ENCODE measurements at places on chromosomes 13 and 19.

DNA sequence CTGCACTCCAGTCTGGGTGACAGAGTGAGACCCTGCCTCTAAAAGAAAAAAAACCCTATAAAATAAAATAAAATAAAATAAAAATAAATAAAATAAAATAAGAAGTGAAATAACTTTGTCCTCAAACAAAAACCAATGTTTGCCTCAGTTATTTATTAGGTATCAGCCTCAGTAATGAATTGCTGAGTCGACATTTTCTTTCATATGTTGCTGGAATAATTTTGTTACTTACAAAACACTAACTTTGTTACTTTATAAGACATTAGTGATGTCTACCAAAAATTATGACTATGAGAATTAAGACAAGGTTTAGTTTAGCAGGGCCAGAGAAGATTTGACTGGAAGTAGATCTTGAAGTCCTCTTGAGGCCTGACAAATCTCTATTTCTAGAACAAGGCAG, 2074.5 kb upstream of the PCDH20 start:
- DNase-seq: no peak

- no peak for DNase-seq
Measured at GRCh38 chr13:105247830-105248229, 1287.6 kb downstream of the EFNB2 start.

- no peak for DNase-seq
Measured at GRCh38 chr19:6963937-6964336, 57.3 kb downstream of the MBD3L2B start.

- DNase-seq: no peak
Measured at GRCh38 chr13:100789968-100790367, 115.4 kb upstream of the TMTC4 start.

GRCh38 chr13:84445776-84446175, 563.5 kb upstream of the SLITRK1 start:
- peak; percentile 54 for DNase-seq

DNA sequence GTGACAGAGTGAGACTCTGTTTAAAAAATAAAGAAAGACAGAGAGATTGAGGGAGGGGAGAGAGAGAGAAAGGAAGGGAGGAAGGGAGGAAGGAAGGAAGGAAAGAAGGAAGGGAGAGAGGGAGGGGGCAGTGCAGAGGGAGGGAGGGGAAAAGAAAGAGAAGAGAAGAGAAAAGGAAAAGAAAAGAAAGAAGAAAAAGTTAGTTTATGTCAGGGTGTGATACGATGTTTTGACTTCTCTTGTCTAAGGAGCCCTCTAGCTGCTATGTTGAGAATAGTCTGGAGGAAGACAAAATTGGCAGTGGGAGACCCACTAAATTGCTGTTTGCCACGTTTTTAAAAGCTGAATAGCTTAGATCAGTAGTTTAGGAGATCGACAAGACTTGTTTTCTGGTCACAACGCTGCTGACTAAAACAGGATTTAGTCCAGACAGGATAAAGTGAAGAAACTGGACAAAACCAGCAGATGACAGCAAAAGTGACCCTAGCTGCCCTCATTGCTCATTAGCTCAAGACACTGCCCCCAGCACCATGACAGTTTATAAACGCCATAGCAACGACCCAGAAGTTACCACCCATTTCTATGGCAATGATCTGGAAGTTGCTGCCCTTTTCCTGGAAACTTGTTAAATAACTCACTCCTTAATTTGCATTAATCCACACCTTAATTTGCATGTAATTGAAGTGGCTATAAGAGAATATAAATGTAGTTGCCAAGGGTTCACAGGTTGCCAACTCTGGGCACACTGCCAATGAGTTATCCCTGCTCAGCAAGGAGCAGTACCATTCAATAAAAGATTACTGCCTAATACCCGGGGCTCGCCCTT, 11.1 kb downstream of the TEX101 start:
- no peak for DNase-seq

DNA sequence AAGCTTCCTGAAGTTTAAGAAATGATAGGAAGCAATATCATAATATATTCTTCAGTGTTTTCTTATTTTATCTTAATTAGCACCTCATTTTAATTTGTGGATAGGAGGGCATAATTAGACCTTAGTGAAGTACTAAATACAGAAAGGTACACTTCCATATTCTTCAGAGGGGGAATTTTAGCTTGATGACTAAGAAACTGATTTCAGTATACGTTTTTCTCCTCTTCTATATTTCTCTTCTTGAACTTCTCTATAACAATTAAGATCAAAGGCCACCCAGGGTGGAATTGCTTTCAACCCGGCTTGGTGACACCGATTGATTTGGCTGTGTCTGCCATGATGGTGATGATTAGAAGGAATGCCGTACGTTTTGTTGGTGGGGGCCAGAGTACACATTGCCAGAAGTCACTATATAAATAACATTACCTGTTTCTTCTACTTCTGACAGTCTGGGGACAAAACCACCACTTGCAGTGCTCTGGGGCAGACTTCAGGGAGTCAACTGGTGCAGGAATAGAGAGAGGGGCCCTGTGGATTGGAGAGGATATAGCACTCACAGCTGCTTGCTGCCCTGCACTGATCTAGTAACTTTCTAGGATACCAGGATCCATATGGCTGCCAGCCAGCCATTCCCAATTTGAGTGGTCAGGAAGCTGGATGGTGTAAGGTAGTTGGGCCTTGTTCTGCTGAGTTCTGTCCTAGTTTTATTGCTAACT, 73.8 kb downstream of the SPATA13 start:
- no peak for DNase-seq

GRCh38 chr19:39264306-39265290, 3.6 kb upstream of the IFNL2 start:
- DNase-seq: no peak
